ENCODE measurements at places on chromosomes 13 and 19.

- ATAC-seq, result peak; percentile 37
Observed at GRCh38 chr13:24671386-24672113, 8.7 kb upstream of the ATP12A start.

- ATAC-seq, result no peak
Observed at GRCh38 chr13:35926859-35927530, 204.2 kb downstream of the DCLK1 start.

DNA sequence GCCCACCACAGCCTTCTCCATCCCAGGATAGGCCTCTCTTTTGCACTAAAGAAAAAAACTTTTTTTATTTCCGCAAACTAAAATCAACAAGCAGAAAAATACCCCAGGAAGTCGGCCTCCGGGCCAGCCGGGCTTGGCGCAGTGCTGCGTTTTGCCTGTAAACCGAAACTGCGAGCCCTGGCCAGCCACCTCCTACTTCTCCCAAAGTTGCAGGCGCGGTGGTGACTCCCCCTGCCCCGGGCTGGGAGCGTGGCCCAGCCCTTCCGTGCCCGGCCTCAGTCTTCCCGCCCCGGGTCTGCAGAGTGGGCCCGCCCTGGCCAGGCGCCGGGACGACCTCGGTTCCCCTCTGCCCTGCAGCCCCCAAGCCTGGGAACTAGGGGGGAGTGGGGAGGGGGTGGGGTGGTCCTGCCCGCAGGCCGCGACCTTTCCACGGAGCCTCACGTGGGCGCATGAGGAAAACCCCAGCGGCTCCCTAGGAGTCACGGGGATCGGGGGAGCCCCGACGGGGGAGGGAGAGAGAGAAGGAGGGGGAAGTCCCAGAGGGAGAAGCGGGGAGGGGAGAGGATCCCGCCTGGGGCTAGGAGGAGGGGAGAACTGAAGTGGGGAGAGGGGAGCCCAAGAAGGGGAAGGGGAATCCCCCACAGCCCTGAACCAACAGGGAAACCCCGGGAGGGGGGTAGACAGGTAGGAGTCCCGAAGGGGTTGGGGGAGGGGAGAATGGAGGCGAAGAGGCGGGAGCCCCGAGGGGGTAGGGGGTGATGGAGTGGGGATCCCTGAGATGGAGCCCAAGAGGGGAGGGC lies 3.0 kb downstream of the GADD45B start:
- ATAC-seq, result peak; percentile 25

GRCh38 chr13:34153428-34154180 lies 335.7 kb downstream of the RFC3 start:
- no peak for ATAC-seq

- ATAC-seq, result peak; percentile 86
Observed at GRCh38 chr13:86757236-86757978, 913.8 kb upstream of the SLITRK5 start.

DNA sequence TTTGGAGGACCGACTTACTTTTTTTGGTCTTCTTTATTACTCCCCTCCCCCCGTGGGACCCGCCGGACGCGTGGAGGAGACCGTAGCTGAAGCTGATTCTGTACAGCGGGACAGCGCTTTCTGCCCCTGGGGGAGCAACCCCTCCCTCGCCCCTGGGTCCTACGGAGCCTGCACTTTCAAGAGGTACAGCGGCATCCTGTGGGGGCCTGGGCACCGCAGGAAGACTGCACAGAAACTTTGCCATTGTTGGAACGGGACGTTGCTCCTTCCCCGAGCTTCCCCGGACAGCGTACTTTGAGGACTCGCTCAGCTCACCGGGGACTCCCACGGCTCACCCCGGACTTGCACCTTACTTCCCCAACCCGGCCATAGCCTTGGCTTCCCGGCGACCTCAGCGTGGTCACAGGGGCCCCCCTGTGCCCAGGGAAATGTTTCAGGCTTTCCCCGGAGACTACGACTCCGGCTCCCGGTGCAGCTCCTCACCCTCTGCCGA lies 409 bp downstream of the FOSB start:
- no peak for ATAC-seq

- peak; percentile 83 for ATAC-seq
Observed at GRCh38 chr19:17327654-17328516, 6.8 kb downstream of the ANO8 start.

DNA sequence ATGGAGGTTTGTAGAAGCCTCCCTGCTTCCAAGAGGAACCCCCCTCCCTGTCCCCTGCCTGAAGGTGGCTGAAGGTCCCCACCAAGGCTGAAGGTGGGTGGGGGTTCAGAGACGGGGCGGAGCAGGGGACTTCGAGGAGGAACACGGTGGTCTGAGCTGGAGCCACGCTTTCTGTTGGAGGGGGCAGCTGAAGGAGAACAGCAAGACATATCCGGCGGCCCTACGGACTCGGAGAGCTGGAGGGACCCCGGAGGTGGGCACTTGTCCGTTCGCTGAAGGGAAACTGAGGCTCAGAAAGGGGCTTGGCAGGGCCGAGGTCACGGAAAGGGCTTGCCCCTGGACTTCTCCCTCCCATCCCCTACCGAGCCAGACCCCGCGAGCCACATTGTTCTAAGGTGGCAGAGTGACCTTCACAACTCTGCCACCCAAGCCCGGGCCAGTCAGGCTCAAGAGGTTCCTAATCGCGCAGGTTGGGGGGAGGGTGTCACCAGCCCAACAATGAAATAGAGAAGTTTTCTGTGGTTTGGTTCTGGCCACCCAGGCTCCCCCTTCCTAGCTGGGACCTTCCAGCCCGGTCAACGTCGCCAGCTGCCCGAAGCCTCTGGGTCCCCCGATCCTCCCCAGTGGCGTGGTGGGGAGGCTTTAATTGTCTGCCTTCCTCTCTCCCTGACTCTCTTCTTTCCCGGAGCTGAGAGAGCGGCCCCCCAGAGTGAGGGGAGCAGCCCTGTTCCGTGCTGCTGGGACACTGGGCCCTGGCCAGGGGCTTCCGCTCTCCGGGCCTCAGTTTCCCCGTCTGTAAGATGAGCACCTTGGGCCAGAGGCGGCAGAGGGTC lies 15.5 kb upstream of the KCNN1 start:
- ATAC-seq, result no peak

GRCh38 chr19:31002518-31003244 lies 346.6 kb downstream of the TSHZ3 start:
- ATAC-seq, result no peak

GRCh38 chr13:20369886-20370361 lies 137.8 kb upstream of the GJB6 start:
- peak; percentile 89 for ATAC-seq

GRCh38 chr19:49272204-49272603 lies 52.8 kb downstream of the SLC6A16 start:
- ATAC-seq, result peak; percentile 85

- ATAC-seq, result no peak
Observed at GRCh38 chr13:65454403-65454802, 1775.7 kb downstream of the PCDH9 start.

- no peak for ATAC-seq
Observed at GRCh38 chr13:113460599-113460998, 7.3 kb upstream of the ADPRHL1 start.

DNA sequence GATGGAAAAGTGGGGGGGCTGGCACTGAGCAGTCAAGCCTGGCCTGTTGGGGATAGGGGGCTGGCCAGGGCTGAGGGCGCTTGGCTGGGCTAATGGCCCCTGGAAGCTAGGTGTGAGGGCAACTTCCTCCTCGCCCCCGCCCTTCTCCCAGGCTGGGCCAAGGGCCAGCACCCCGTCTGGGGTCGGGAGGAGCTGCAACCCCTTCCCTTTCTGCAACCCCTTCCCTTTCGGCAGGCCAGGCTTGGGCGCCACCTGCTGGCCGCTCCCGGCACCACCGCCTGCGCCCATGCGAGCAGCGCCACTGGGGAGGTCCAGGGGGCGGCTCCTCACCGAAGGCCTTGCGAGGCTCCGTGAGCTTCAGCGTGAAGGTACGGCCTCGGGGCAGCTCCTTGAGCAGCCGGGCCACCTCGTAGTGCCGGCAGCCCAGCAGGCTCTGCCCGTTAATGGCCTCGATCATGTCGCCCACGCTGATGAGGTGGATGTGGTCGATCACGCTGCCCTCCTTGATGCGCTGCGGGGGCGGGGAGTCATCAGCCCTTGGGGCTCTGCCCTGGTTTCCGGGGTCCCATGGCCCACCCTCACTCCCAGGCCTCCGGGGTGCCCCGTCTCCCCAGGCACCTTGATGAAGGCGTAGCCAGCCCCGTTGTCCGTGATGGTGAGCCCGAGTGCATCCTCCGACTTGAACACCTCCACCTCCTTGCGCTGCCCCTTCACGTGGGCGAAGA lies 5.0 kb upstream of the PTGER1 start:
- peak; percentile 72 for ATAC-seq

- ATAC-seq, result no peak
Observed at GRCh38 chr19:18401580-18402112, 4.2 kb upstream of the LRRC25 start.

DNA sequence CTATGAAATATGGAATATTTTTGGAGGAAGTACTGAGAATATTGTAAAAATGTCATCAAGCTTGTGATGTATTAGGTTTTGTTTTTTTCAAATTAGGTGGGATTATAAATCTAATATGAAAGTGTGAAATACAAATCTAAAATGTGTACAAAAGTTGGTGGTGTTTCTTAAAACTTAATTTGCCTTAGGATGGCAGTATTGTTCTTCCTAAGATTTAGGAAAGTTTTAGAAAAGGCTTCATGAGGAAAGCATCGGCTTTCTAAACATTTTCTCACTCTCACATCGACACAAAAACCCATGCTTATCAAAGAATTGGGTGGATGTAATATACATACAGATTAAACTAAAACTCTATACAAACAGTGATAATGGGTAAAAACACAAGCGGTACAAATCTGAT lies 972.0 kb upstream of the PCDH20 start:
- no peak for ATAC-seq

- no peak for ATAC-seq
Observed at GRCh38 chr19:616747-617526, 16.4 kb downstream of the POLRMT start.

GRCh38 chr19:39916236-39916635 lies 18.2 kb downstream of the FCGBP start:
- no peak for ATAC-seq

- no peak for ATAC-seq
Observed at GRCh38 chr19:4049432-4049831, 17.3 kb downstream of the ZBTB7A start.

- no peak for ATAC-seq
Observed at GRCh38 chr13:37886879-37887278, 17.3 kb upstream of the TRPC4 start.

DNA sequence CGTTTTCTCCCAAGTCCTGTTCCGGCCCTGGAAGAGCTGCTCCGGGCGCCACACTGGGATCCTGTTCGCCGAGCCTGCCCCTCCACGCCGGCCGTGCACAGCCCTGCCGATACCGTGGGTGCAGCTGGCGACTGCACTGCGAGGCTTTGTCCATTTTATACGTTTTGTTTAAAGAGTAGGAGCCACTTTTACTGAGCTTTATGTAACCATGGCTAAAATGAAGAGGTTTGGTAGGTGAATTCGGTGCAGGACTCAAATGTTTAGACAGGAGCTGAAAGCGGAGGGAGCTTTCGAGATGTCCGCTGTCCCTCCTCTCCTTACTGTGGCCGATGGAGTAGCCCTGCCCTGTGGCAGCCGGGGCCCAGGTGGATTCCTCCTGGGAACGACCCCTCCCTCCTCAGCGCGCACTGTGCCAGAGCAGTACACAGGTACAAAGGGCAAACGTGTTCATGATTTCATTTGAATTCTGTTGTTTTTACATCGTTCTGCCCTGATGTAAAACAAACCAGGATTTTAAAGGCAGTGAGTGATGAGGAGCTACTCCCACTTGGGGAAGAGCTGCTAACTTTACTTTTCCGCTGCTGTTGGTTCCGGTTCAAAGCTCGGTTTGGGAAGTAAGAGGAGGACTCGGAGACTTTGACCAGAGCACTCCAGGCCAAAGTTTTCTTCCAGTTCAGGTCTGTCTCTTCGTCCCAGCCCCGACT lies 1.7 kb downstream of the COL4A2 start:
- no peak for ATAC-seq

- ATAC-seq, result no peak
Observed at GRCh38 chr13:108154421-108154858, 60.9 kb downstream of the LIG4 start.

- no peak for ATAC-seq
Observed at GRCh38 chr13:75494491-75494890, 12.5 kb upstream of the TBC1D4 start.

DNA sequence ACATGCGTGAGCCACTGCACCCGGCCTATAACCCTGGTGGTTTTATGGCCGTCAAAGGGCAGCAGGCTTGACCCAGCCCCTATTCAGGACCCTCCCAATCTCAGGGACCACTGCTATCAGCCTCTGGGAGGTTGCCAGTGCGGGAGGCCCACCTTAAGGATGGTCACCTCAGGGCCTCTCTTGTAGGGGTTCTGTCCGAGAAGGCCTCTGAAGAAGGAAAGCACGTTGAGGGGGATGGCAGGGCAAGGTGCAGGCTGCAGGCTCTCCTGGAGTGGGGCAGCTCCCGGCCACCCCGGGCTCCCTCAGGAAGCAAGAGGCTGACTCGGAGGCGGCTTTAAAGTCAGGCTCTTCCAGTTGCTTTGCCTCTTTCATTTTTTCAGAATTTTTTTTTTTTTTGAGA lies 6.0 kb upstream of the GRTP1 start:
- no peak for ATAC-seq

GRCh38 chr19:45913874-45914830 lies at the start of gene NANOS2:
Gene NANOS2 (minus strand): TSS chr19:45914778. CDS start chr19:45914693, 85 bp downstream.
- no peak for ATAC-seq

DNA sequence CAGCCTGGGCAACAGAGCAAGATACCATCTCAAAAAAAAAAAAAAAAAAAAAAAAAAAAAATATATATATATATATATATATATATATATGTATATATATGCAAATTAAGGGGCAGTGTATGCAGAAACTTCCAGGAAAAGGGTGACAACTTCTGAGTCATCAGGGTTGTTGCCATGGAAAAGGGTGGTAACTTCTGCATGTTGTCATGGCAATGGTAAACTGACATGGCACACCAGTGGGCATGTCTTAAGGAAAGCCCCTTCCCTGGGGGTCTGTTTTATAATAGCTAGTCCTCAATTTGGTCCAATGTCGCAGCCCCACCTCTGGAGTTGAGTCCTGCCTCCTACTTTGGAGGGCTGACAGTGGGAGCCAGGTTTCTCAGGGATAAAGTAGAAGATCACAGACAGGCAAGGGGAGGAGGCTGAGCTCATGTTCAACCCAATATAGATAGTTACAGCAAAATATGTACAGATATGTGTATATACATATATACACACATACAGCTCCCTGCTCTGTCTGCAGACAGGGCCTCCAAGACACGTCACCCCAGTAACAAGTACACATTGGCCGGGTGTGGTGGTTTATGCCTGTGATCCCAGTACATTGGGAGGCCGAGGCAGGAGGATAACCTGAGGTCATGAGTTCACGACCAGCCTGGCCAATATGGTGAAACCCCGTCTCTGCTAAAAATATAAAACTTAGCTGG lies 7.2 kb upstream of the FCHO1 start:
- no peak for ATAC-seq
